ENCODE measurements at places on chromosomes 4 and X.

- no peak for DNase-seq
These were observed 237.9 kb upstream of the PSAPL1 start for GRCh38 chr4:7672601-7673000.

- no peak for DNase-seq
These were observed 17.6 kb downstream of the OFD1 start for GRCh38 chrX:13752141-13752540.

- no peak for DNase-seq
These were observed 99.0 kb downstream of the DHRSX start for GRCh38 chrX:2401590-2402360.

- no peak for DNase-seq
These were observed 597.2 kb upstream of the GNPDA2 start for GRCh38 chr4:45323453-45324058.

DNA sequence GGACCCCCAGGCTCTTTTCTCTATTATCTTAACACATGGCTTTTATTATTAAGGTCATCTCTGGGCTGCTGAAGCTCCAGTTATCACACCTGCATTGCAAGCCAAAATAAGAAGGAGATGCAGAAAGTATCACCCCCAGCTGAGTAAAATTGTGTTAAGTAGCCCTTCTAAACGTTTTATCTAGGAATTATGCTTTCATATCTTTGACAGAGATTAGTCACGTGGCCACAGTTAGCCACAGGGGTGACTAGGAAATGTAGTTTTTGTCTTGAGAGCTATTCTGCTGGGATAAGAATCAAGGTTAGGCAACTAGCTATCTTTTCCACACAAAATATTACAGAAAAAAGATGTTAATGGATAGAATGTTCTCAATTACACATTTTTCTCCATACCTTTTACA lies 102.1 kb downstream of the ANXA3 start:
- no peak for DNase-seq

DNA sequence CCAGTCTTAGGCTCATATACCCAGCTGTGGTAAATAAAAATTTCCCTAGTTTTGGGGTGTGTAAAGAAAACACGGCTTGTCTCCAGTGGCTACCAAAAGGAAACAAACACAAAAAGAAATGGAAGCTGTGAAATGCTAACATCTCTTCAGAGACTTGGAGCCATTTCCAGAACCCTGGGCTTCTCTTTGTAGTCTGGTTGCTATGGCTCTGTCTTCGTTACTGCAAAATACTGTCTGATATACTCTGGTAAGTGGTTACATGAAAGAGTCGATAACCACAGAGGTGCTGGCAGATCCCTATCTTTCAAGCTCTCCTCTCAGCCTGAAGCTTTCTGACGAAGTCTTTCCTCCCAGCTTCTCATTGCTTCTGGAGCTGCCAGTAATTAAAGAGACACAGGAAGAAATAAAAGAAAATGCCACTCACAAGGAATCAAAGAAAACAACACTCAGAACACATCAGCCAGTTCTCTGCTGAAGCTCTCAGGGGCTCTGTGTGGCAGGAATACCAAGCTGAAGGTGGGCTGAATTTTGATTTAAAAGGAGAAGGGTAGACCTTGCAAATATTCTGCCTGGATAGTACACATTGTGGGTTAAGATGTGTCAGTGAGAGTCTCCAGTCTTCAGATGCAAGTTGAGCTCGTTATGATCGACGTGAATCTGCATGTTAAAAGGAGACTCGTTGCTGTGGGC lies 107.6 kb upstream of the FAM9C start:
- peak; percentile 17 for DNase-seq

GRCh38 chrX:7435822-7436221 lies 287.9 kb upstream of the PUDP start:
- no peak for DNase-seq

DNA sequence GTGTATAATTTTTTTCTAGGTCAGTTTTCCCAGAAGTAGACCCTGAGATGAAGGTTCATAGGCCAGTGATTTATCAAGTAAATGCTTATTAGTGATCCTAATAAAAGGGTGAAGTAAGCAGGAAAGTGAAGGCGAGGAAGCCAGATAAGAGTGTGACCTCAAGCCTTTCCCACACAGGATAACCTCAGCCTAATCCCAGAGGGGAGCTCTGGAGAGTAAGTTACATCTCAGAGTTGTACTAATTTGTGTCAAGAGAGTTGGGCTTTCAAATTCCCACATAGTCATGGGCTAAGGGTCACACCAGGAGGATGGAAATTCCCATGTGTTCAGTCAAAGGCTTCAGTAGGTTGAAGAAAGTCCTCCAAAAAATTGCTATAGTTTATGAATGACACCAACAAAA lies 191.4 kb downstream of the ADGRA3 start:
- no peak for DNase-seq

DNA sequence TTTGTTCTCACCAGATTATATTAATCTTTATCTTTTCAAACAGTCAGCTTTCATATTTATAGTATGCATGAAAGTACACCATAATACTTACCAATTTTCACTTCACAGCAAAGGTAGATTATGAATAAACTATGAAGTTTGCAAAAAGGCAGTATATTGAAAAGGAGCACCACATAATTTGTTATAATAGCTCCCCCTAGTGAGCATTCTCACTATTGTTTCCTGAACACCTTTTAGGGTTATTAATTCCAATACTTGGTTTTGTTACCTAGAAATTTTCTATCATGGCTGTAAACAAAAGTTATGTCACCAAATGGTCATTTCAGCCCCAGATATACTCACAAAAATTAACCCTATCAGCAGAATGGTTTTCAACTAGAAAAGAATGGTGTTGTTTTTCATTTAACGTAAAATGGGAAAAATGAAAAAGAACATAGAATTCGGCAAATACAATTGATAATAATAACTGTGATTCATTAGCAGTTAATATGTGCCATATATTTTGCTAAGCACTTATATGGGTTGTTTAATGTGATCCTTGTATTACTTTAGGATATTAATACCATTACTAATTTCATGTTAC lies 30.2 kb upstream of the NKX6-1 start:
- DNase-seq: no peak

DNA sequence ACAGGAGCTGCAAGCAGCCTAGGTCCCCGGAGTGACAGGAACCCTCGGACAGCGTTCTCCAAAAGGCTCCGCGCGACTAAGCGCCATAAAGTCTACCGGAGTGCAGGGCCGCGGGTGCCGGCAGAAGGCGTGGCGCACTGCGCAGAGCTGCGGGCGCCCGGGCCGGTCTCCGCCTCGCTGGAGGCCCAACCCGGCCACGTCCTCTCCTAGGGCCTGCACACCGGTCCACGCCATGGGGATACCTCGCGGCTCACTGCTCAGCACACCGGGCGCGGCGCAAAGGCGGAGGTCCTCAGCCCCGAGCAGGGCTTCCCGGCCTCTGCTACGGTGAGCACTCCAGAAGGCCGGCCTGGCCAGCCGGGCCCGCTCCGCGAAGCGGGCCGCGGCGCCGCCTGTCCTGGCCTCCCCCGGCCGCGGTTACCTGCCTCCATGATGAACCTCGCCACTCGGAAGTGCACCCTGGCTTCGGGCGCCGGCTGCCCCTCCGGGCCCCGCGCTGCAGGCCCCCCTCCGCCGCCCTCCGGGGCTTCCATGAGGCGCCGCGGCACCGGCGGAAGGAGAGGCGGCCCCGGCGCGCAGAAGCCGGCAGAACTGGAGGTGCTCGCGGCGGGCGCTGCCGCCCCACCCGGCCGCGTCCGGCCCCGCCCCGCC lies at the start of gene CCNQ:
CCNQ (minus strand) TSS at position 599 of the 651 bp plus-strand sequence; CDS start at position 533, 66 bp downstream.
- peak; percentile 1 for DNase-seq

DNA sequence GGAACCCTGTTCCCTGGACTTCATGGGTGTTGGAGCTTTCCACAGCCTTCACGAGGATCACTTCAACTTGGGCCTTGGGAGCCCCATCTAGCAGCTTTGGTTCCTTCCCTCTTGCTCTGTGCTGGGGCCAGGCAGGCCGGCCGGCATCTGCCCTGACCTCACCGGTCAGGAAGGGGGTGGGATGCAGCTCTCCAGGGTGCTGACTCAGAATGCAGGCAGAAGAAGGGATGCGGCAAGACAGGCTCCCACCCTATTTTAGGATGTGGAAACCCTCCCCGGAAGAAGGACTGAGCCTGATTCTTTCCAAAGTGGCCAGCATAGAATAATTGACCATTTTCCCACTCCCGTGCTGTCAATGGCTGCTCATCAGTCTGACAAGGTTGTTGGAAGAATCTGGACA lies 47.1 kb downstream of the FHDC1 start:
- no peak for DNase-seq

Data from activated CD4-positive, alpha-beta T cell treated with anti-CD3 and anti-CD28 coated beads, Interleukin-2, amount 50 U/mL, for 4 hours (primary cell).